ENCODE measurements at places on chromosomes 6 and 20.

GRCh38 chr6:72825315-72825911, 203.5 kb downstream of the KCNQ5 start:
- no peaks in the 10 kb centered on the region for H3K27me3 ChIP-seq
- H3K36me3 ChIP-seq, result no peaks in the 10 kb centered on the region
- H3K4me1 ChIP-seq, result no peaks in the 10 kb centered on the region
- DNase-seq, result peak; percentile 27

DNA sequence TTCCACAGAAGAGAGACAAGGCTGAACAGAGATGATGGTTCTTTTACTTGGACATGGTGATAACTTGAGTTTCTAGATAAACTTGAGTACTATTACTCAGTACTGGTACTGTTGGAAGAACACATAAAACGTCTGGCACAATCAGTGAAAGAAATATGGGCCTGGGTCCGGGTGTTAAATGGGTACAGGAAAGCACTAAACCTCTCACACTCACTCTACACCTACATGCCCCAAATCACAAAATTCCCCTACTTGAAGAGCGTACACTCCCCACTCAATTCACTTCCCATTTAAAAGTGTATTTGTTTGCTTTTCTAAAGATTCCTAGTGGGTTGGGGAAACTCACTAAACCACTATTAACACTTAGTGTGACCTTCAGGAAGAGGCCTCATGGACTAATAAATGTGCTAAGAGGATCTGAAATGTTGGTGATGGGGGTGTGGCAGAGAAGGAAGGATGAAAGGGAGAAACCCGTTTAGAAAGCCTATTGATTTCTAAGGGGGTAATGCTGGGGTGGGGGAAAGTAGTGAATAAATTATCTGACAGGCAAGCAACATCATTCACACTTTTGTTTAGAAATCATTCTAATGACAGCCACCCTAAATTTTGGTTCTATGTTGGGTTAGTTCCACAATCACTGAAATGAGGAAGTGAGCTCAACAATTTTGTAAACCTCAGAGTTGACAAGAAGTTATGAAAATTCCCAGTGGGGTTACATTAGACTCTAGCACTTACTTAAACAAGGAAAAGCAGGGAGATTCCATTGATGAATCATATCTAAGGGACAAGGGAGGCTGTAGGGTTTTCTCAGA, 222.6 kb upstream of the MARCKS start:
- H3K4me3 ChIP-seq, result no peak overlapping the region
- H3K27me3 ChIP-seq, result no peaks in the 10 kb centered on the region
- H3K27ac ChIP-seq, result no peak overlapping the region

GRCh38 chr20:432208-432607, 24.1 kb downstream of the RBCK1 start:
- no peak overlapping the region for H3K4me3 ChIP-seq
- H3K27me3 ChIP-seq, result no peaks in the 10 kb centered on the region

GRCh38 chr6:84597238-84597875, 167.0 kb downstream of the TBX18 start:
- H3K4me1 ChIP-seq, result peaks cover 10% of the 10 kb centered on the region
- no peak overlapping the region for H3K4me3 ChIP-seq

DNA sequence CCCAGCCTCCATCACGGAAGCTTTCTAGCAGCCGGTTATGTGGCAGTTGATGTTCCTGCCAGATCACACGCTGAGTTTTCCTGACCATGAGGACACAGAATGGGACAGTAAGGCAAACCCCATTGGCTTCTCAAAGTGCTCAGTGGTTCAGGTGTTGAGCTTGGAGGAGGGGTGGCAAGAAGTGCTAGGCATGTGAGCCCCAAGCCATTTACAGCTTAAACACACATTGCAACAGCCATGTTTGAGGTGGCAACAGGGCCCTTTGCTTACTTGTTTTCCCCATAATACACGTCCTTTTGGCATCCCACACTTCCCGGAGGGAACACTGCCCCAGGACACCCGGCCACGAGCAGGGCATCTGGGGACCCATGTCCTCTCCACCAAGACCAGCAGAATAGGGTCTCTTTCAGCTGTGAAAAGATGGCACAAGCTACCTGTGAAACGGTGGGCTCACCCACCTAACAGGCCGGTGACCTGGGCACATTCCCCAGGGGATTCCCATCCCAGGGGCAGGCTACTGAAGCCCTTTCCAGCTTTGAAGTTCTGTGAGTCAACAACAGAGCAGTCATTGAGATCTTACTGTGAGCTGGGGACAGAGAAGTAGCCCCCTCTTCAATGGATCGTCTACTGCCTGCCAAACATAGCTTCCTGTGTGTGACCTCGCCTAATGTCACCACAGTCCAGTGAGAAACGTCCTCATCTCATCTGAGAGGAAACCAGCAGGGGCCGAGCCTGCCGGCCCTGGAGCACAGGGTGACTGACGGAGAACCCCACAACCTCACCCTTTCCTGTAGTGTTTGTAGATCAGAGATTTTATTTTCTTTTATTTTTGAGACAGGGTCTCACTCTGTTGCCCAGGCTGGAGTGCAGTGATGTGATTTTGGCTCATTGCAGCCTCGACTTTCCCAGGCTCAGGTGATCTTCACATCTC, 4.0 kb upstream of the TLDC2 start:
- no peak for DNase-seq
- no peaks in the 10 kb centered on the region for H3K36me3 ChIP-seq
- no peaks in the 10 kb centered on the region for H3K4me1 ChIP-seq
- H3K27ac ChIP-seq, result no peak overlapping the region
- no peak overlapping the region for H3K4me3 ChIP-seq

DNA sequence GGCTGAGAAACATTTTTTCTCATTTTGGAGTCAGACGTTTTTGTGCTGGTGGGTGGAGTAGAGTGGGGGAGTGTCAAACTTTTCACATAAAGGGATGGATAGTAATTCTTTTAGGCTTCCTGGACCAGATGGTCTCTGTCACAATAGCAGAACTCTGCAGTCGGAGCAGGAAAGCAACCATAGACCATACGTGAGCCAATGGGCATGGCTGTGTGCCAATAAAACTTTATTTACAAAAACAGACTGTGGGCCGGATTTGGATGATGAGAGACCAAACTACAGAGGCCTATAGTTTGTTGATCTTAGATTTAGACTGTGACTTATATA, 70.8 kb upstream of the SLC22A23 start:
- peaks cover 15% of the 10 kb centered on the region for H3K27me3 ChIP-seq
- DNase-seq, result no peak
- H3K27ac ChIP-seq, result no peak overlapping the region
- H3K4me1 ChIP-seq, result no peaks in the 10 kb centered on the region
- no peaks in the 10 kb centered on the region for H3K36me3 ChIP-seq
